Psoas muscle (tissue), 8 donors: ENCODE measurements at places on chromosomes 5 and 9. TPM values are rescaled to one million over a fixed set of nuclear protein-coding genes. Genes with fewer than 3 reads are reported as not detected.

- no peak for DNase-seq
Observed at GRCh38 chr9:96524764-96525163, 74.8 kb downstream of the HABP4 start.

Gene TLN1
- total RNA-seq: 155 TPM

DNA sequence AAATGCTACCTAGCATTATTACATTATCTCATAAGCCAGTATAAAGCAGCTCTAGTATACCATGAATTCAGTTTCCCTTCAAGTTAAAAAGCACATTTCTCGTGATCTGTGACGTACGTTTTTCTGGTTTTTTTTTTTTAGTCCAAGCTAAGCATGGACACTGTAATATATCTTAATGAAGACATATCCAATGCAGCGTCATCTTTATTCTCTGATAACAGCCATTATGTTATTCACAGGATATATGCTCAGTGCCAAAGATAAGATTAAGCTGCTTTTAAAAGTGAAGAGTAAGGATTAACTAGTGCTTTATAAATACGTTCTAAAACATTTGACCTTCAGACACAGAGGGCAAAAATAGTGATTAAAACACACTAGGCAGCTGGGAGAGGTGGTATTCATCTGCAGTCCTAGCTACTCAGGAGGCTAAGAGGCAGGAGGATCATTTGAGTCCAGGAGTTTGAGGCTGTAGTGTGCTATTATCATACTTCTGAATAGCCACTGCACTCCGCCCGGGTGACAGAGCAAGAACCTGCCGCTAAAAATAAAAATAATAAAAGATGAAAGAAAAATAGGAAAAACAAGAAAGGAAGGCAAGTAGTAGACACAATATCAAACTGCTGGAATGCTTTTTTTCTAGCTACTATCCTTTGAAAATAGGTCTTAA is 7.7 kb downstream of the CSNK1A1 start:
- no peak for DNase-seq

Gene GDNF
- total RNA-seq: 14.5 TPM

DNA sequence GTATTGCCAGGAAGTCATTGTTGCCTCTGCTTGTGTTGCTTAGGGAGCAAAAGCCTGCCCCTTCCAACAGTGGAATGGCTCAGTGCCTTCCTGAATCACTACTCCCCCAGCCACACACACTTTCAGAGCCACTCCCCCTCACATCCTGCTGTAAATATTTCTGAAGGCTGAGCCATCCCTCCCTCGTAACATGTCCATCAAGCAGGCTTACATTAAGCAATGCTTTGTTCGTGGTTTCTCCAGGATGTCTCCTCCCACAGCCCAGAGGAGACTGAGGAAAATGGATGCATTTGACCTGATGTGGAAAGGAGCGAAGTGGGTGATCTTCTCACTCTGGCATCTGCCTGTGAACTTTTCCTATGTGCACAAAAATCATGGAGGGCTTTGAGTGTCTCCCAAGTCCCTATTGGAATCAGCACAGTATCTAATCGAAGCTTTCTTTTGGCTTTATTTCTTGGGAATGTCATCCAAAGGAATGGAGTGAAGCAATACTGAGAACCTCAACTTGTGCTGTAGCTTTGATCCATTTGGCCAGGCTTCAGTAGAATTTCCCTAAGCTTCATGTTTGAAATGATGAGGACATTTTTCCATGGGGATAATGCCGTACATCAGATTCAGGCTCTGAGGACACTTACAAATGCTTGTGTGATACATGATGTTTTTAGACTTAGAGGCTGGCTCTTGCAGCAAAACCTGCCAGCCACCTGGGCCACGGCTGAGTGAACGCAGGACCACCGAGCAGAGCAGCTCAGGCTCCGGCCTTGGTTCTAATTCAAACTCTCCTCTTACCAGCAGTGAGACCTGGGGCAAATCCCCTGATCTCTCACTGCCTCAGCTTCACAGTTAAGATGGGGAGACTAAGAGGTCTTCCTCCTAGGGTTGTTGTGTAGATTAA is 389.1 kb downstream of the ENC1 start:
- no peak for DNase-seq

DNA sequence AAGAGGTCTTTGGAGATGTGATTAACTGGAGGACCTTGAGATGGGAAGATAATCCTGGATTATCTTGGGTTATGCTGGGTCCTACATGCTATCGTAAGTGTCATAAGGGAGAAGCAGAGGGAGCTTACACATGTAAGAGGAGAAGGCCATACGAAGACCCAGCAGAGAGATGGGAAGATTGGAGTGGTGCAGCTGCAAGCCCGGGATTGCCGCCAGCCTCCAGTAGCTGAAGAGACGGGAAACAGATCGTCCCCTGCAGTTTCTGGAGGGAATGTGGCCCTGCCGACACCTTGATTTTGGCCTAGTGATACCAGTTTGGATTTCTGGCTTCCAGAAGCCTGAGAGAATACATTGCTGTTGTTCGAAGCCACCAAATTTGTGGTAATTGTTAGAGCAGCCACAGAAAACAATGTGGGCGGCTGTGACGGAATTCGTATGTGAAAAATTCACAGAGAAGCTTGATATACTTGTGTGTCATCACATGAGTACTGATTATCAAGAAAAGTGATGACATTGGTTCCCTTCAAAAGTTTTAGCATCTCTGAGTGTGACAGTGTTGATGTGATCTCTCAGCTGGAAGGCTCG is 86.9 kb downstream of the CYFIP2 start:
- no peak for DNase-seq

- DNase-seq: no peak
Observed at GRCh38 chr5:9363449-9363848, 182.4 kb downstream of the SEMA5A start.

DNA sequence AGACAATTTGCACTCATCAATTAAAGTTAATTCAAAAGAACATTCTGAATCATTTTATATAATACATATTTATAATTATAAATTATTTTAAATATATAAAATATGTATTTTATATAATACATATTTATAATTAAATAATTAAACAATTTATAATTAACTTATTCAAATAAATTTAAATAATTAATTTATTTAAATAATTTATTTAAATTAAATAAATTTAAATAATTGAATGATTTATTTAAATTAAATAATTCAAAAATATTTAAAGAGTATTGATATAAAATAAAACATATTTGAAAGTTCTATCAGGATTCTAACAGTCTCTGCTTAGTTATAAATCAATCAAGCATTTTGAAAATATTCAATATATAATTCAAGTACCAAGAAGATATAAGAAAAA is 775.5 kb upstream of the CTNND2 start:
- DNase-seq: no peak

- DNase-seq: no peak
Observed at GRCh38 chr5:107389130-107389774, 281.5 kb downstream of the EFNA5 start.

DNA sequence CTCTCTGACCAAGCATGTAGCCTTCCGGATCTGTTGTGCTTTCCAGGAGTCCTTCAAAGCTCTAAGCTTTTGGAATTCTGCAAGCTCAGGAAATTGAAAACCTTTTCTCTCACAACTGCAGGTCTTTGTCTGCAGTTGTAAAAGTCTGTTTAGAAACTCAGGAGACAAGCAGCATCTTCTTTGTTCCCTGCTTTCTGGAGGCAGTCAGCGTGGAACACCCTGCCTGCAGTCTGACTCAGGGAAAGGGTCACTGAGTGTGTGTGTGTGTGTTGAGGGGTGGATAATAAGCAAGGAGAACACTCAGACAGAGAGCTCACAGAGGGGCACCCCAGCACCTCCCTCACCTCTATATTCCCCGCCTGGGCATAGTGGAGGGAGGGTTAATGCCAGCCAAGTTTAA is 29.1 kb downstream of the KCNIP1 start:
- DNase-seq: no peak

GRCh38 chr9:21174671-21175070 is 8.2 kb upstream of the IFNA21 start:
- no peak for DNase-seq

GRCh38 chr9:127278372-127278771 is 13.8 kb downstream of the GARNL3 start:
- DNase-seq: no peak

Gene TAF11L8
- total RNA-seq: not detected

Gene SLC12A2
- total RNA-seq: 15.6 TPM

- no peak for DNase-seq
Observed at GRCh38 chr5:36417668-36418067, 116.0 kb upstream of the RANBP3L start.

- DNase-seq: no peak
Observed at GRCh38 chr5:150271923-150272322, 17.6 kb downstream of the CAMK2A start.

DNA sequence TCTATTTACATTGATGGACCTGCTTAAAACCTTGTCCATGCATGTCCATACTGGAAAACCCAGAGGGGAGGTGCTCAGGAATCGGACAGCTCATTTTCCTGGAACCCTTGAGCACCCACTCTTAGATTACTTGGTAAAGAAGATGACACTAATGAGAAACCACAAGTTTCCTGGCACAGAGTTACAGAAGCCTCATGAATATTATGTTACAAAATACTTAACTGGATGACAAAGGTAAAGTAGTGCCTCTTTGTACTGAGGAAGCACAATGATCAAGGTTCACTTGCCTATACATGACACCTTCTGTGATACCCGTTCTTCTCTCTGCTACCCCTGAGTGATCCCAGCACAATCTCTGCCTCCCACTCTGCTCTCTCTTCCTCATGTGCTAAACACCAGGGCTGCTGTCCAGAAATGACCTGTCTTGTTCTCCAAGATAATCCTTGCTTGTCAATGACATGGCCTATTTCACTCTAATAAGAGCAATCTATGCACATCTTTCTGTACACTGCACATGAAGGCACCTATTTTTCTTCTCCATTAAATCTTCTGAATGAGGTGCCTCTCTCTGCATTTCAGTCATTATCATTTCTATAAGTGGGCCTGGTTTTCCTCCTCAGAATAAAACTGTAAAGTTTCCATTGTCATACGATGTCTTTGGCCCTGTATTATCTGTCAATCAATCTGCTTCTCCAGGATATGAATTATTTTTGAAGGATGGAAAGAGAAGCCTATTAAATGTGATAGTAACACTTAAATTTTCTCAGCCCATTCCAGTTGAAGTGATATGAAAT is 684.0 kb upstream of the ACO1 start:
- no peak for DNase-seq

GRCh38 chr5:143023411-143024096 is 253.4 kb downstream of the ARHGAP26 start:
- peak; percentile 92 for DNase-seq

GRCh38 chr5:150515446-150515845 is 7.5 kb downstream of the NDST1 start:
- DNase-seq: peak; percentile 67

DNA sequence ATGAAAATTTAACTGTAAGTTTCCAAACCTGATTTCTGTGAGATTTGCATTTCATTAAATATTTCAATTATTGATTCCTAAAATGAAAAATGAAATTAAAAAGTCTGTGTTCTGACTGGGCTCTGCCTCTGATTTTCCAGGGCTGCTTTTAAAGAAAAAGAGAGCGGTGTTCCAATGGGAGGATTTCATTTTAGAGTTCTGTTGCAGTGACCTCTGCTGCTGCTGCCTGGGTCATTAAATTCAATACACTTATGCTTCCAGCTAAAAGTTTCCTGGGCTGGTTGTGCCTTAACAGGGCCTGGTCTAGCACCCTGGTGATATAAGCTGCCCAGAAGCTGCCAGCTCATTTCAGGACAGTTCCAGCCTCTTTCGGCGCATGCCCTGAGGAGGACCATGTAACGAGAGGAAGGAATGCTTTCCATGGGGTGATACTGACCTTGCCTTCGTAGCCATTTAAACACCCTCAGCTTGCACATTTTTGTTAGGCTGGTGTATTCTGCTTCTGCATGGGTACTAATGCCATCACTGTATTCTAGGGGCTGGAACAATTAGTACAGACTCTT is 93.3 kb downstream of the TMEM174 start:
- no peak for DNase-seq

DNA sequence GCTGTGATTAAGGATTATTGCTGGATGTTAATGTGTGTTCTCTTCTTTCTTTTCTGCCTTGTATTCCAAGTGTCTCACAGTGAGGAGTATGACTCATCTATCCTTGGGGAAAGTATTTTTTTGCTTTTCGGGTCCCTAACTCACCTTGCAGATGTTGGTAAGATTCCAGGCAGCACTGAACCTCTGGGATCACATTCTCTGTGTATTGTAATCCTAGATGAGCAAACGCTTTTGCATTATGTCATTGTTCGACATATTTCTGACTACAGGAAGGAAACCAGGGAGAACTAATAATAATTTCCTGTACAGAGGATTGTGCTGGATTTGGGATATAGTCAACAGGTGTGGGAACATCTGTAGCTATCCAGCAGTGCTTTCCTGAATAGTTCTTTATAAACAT is 246.1 kb upstream of the TUT7 start:
- no peak for DNase-seq

DNA sequence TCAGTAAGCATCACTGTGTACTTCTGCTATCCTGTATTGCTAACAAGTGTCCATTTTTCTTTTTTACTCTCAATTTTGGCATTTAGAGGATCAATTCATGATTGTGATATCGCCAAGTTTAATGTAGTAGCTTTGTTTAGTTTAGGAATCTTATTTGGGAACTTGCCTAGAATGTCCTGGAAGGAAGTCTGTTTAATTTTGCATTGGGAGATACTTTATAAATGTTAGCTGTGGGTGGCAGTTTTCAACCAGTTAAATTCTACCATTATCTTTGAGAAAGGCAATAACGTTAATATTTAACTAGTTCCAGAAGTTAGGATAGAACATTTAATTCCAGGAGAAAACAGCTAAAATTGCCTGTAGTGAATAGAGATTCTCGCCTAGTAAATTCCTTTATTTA is 78.6 kb downstream of the PBX3 start:
- no peak for DNase-seq
